ENCODE measurements at places on chromosomes 11 and 22. TPM values are rescaled to one million over a fixed set of nuclear protein-coding genes. Genes with fewer than 3 reads are reported as not detected.

DNA sequence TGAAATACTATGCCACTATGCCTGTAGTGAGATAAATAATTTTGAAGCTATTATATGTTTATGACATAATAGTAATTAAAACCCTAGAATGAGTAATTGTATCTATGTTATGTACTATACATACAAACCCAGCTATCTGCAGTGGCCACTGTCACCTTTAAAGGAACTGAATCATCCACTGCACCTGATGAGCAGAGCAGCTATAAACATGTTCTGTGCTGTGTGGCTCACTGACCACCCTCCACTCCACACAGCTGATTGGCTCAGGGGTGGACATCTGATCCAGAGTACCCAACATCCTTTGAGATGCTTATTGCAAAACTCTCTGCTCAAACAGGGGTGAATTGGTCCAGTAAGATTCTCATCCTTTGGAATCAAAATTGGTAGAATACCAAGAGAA is 19.2 kb upstream of the RRAS2 start:
- peaks cover 20% of the 10 kb centered on the region for H3K27me3 ChIP-seq
- H3K27ac ChIP-seq = no peak overlapping the region
- H3K4me1 ChIP-seq = peaks cover 35% of the 10 kb centered on the region
- no peak overlapping the region for H3K4me3 ChIP-seq

DNA sequence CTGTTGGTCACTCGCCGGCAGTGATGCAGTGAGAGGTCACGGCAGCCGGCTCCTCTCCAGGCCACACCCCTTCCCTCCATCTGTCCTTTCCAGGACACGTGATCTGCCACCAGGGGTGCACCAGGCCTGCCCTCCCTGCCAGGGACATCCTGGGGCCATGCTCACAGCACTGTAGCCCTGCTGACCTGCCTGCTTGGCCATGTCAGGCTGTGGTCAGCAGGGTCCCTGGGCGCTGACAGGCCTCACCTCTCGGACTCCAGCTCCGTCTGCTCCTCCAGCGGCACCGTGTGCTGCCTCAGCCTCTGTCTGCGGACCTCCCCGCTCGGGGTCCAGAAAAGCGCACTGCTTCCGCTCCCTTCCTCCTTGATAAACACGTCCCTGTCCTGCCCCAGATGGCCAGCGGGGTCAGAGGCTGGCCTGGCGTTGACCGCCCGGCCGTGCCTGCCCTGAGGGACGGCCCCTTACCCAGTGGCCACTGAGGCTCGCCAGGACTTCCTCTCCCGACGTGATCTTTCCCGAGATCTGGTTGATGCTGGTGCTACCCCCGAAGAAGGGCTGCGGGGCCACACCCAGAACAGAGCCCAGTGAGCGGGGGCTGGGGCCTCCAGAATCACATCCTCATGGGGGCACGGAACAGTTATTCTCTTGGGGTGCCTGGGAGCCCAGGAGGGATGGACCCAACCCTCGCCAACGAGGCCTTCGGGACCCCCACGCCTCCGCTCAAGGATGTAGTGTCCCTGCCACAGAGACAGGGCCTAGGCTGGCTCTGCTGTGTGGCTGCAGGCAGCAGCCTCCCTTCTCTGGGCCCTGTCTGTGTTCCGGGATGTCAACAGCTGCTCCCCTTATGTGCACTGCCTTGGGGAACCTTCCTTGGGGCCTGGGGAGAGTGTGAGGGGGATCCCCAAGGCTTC is 36.3 kb upstream of the CARS1 start:
- peaks cover 2% of the 10 kb centered on the region for H3K27me3 ChIP-seq
- H3K4me1 ChIP-seq = peaks cover 6% of the 10 kb centered on the region
- no peak overlapping the region for H3K4me3 ChIP-seq
- no peak for DNase-seq

DNA sequence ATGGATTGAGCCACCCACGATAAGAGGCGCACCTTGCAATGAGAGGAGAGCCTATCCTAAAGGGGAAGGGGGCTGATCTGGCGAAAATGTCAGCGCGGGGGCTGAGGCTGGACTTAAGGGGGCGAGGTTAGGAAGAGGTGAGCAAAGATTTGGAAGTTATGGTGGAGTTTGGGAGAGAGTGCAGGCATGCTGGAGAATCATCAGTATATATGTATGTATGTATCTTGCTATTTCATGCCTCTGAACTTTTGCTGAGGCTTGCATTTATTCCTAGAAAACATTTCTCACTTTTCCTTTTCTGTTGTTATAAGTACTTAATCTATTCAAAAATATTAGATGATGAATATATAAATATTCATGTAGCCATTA is 17.2 kb upstream of the THRSP start:
- H3K27me3 ChIP-seq = peaks cover 2% of the 10 kb centered on the region
- DNase-seq = no peak
- H3K36me3 ChIP-seq = peaks cover 5% of the 10 kb centered on the region
- peaks cover 10% of the 10 kb centered on the region for H3K4me1 ChIP-seq

DNA sequence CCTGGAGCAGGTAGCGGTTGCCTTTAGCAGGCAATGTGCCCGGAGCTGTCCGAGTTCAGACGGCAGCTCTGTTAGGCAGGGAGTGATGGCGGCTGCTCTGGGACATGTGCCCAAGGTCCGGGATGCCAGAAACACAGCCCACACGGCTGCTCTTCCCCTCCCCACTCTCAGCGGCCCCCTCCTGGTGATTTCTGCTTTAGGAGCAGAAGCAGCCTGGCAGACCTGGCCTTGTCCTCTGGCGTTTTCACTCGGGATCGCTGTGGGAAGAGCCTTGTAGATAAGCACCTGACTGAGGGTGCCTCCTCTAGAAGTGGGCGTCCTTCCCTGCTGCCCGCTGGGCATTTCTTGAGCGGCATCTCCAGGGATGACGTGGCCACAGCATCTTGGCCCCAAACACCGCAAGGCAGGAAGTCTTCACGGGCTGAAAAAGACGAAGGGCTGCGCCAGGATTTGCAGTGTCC is 392.2 kb downstream of the TBC1D22A start:
- H3K27ac ChIP-seq = no peak overlapping the region
- no peaks in the 10 kb centered on the region for H3K27me3 ChIP-seq
- H3K36me3 ChIP-seq = peaks cover 2% of the 10 kb centered on the region
- peaks cover 7% of the 10 kb centered on the region for H3K4me1 ChIP-seq

DNA sequence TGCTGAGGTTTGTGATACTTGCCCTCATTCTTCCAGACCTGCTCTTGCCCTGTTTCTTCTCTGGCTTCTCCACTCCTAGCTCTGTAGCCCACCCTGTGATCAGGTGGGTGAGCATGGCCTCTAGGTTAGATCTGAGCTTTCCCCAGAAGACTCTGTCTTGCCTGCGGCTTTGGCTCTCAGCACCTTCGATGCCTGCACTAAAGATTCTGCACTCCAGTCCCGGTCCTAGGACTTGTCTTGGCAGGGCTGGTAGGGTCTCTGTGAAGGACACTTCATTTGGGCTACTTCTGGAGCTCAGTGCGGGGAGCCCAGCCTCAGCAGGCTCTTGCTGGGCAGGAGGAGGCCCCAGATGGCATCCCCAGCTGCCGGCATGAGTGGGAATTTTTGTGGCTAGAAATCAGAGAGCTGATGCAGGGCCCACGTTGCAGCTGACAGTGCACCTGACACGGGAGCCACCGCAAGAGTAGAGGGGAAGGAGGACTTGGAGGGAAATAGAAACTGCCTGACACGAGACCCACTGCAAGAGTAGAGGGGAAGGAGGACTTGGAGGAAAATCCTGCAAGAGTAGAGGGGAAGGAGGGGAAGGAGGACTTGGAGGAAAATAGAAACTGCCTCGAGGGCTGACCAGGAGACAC is 226.9 kb upstream of the B3GAT1 start:
- H3K4me1 ChIP-seq = no peaks in the 10 kb centered on the region
- H3K36me3 ChIP-seq = no peaks in the 10 kb centered on the region
- H3K27ac ChIP-seq = no peak overlapping the region
- peaks cover 9% of the 10 kb centered on the region for H3K27me3 ChIP-seq
- no peak for DNase-seq

The AP5B1 gene
- total RNA-seq = 29.0 TPM

The CNIH2 gene
- 2.7 TPM for total RNA-seq

The SEPTIN3 gene
- total RNA-seq = 0.31 TPM

The SYTL2 gene
- 28.7 TPM for total RNA-seq
